ENCODE measurements at places on chromosomes 6 and 20.

GRCh38 chr20:20594171-20594530 lies 118.3 kb downstream of the RALGAPA2 start:
- no peak for DNase-seq

GRCh38 chr6:71258078-71258866 lies 30.3 kb upstream of the OGFRL1 start:
- DNase-seq: no peak

GRCh38 chr6:36722879-36723278 lies 25.3 kb downstream of the RAB44 start:
- DNase-seq: no peak

DNA sequence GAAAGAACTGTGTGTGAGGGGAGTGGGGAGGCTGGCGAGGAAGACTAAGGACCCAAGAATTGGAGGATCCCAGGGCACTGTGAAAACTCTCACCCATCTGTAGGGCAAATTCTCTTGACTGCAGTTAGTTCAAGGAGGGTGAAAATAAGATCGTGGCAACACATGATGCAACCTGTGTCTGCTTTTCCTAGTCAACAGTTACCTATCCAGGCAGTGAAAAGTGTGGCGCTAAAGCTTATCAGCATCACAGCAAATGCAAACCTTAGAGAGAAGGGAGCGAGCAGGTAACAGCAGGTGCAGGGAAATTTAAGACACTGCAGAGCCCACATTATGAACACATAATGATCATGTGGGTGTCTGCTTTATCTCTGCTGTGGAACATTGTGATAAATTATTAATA lies 97.7 kb upstream of the SGK1 start:
- no peak for DNase-seq

- DNase-seq: no peak
Observed at GRCh38 chr6:25157183-25157582, 122.0 kb upstream of the CARMIL1 start.

DNA sequence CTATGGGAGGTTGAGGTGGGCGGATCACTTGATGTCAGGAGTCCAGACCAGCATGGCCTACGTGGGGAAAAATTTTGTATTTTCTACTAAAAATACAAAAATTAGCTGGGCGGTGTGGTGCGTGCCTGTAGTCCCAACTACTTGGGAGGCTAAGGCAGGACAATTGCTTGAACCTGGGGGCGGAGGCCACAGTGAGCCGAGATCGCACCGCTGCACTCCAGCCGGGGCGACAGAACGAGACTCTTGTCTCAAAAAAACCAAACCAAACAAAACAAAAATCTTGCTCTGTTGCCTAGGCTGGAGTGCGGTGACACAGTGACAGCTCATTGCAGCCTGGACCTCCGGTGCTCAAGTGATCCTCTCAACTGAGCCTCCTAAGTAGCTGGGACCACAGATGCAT lies 16.2 kb downstream of the OR2W1 start:
- no peak for DNase-seq

DNA sequence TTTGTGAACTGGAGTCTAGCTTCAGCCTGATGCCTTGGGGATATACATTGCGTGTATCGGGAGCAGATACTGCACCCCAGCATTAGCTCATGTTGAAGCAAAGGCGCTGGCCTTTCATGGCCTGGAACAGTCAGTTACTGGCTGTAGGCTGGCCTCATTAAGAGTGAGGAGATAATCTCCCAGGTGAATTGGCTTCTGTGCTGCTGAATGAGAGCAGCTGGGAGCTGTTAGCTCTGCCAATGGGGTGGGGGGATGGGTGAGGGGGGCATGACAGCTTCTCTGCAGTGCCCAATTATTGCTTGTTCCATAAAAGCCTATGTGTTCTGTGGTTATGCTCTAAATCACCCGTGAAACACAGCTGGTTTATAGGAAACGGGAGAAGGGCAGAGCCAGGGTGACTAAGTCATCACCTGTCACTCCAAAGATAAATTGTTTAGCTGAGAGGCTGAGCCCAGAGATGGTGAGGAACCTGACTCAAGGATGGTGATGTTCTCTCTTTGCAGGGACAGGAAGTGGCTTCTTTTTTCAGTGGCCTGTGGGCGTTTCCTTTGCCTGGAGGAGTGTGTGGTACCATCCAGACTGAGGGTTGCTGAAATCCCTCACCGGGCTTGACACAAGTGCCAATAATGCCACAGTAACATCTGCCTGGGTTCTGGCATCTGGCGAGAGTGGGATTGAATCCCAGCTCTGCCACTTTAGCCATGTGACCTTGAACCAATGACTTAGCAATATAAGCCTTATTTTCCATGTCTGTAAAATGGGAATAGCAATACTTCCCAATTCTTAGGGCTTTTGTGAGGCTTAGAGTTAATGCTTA lies 170.8 kb downstream of the BCAS1 start:
- DNase-seq: peak; percentile 68

- DNase-seq: no peak
Observed at GRCh38 chr20:38144974-38145728, 19.9 kb downstream of the TGM2 start.

DNA sequence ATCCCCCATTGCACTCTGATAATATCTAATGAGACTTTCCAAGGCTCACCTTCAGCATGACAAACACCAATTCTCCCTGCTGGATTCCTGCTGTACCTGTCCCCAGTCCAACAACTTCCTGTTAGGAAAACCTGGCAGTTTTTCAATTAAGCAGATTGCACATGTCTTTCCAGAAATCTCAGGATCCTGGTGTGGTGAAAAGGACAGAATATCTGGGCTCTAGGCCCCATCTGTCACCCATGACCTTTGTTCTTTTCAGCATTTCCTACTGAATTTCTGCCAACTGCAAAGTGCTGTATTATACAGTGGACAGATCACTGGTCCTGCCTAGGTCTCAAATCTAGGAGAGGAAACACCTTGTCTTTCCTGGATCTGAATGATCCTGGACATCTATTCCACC lies 27.7 kb upstream of the DTNBP1 start:
- no peak for DNase-seq

DNA sequence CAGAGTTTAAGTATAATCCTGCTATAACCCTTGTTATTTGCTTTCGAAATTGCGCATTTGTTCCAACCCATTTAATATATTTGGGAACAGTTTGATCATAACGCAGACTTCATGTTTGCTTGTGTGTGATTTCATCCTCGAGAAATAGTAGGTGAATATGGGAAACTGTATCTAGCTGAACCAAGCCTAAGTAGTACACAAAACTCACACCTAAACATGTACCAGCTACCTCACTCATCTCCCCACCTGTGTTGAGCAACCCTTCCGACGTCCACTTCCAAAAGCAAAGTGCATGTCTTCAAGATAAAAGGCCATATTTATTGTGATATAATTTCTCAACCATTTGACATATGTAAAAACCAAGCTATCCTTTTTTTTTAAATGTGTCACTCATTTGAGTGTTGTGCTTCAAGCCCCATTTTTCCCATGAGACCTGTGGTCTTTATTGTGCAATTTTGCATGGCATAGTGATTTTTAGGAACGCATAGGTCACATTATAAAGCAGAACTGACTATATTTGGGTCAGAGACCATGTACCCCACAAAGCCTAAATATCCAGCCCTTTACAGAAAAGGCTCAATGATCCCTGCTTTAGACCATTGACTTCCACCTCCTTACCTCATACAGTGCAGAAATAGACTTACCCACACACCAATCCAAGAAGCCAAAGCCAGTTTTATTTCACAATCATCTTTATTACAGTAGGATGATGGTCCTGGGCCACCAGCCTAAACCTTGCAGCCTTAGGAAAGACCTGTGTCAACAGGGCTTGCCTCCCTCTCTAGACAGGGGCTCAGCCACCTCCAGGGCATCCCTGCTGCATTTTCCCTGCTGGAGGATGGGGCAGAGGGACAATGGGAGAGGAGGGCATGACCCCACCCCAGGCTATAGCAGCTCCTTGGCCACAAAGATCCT lies 7.1 kb downstream of the CCND3 start:
- DNase-seq: no peak

GRCh38 chr20:36632147-36632486 lies 13.9 kb downstream of the SLA2 start:
- no peak for DNase-seq

DNA sequence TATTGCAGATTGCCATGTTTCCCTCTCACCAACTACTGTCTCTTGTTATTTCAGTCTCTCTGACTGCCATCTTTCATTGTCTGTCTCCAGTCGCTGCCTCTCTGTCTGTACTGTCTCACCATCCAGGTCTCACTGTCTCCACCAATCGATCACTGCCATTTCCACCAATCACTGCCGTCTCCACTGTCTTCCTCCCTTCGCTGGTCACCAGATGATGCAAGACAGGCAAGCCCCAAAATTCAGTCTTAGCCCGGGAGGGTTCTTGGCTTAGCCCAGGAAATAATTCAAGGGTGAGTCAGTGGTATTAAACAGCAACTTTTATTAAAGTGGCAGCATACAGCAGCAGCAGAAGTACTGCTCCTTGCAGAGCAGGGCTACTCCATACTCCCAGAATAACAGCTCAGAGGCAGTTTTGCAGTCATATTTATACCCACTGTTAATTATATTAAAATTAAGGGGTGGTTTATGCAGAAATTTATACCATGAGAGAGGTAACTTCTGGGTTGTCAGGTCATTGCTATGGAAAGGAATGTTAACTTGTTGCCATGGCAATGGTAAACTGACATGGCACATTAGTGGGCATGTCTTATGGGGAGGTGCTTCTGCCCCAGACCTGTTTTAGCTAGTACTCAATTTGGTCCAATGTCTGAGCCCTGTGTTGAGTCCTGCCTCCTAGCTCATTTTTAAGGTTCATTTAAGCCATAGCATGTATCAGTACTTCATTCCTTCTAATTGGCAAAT lies 23.0 kb upstream of the ECHDC1 start:
- no peak for DNase-seq

- no peak for DNase-seq
Observed at GRCh38 chr6:14286634-14287428, 169.3 kb downstream of the CD83 start.

- no peak for DNase-seq
Observed at GRCh38 chr20:45340236-45340847, 7.9 kb downstream of the SDC4 start.

DNA sequence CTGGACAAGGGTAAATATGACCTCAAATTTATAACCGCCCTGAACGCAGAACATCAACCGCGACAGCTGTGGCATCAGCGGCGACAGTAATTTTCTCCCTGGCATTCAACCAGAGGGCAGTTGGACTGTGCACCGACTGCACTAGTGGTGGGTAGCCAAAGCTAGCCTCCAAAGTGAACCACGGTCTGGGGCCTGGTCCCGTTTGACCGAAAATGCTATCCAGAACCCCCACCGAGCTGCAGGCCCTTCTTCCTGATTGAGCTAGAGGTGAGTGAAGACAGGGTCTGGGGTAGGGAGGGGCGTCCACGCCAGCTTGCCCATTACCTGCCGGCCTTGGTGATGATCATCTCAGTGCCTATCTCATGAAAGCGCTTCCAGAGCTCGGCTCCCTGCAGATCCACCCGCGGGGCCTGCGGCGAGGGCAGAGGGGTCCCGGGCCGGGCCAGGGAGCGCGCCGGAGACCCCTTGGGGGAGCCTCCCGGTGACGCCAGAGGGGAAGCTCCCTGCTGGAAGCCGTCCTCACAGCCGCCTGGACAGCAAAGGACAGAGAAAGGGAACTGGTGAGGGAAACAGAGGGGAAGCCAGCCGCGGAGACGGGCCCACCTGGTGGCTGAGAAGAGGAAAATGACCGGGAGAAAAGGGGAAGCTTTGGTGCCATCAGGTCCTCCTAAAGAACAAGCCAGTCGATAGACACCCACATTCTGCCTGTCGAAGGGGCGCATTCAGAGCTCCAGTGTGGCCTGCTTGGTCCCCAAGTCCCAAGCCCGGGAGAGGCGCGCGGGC lies 2.0 kb downstream of the TBX18 start:
- DNase-seq: no peak

DNA sequence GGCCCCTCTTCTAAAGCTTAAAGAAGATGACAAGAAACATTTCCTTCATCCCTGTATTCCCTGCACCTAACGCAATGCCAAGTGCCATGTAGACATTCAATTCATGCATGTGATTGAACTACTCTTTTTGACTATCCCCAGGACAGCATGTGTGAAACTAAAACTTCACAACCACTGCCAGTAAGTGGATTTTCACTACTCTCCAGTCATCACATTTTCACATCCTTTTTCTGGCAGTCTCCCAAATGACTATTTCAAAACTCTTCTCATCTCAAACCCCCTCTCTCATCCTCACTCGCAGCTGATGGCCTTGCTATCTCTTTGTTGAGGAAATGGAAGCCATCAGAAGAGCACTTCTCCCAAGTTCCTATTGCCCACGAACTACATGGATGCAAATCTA lies 122.6 kb downstream of the OPRM1 start:
- no peak for DNase-seq

DNA sequence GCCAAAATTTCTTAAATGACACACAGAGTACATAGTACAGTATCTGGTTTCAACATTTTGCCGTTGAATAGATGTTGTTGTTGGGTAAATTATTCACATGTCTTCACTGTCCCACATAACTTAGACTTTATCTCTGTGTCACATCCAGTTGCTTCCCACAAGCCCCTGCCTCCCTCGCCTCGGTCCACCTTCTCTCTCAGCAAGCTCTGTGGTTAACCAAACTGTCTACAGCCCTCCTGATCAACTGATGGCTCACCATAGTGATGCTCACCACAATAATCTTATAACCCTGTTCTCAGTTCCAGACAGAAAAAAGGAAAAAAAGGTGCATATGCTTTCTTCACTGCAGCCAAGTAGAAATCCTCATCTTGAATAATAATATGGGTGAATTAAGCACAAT lies 23.0 kb downstream of the IL17F start:
- no peak for DNase-seq

GRCh38 chr6:3291346-3291745 lies 32.6 kb downstream of the PSMG4 start:
- no peak for DNase-seq

GRCh38 chr6:169241688-169242350 lies 11.8 kb downstream of the THBS2 start:
- DNase-seq: no peak

- DNase-seq: no peak
Observed at GRCh38 chr6:137638926-137639706, 144.9 kb upstream of the OLIG3 start.

DNA sequence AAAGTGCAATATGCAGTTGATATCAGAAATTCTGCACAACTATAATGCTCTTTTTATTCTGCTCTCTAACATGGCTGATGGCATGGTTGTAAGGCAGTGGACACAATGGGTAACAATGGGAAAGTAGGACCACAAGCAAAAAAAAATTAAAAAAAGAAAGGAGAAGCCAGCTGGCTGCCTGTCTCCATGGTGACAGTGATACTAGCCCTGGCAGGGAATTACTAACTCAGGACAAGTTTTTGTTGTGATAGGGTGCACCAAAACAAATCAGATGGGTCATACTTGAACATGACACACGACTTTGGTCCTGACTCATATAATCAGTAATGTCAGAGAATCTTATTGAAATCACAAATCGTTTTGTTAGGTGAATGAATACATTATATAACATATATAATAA lies 169.4 kb downstream of the TRDN start:
- DNase-seq: no peak

- no peak for DNase-seq
Observed at GRCh38 chr6:164015088-164015484, 600.6 kb downstream of the QKI start.
